ENCODE measurements at places on chromosomes 12 and 14.

- DNase-seq: no peak
Observed at GRCh38 chr12:75289753-75290152, 40.4 kb downstream of the CAPS2 start.

DNA sequence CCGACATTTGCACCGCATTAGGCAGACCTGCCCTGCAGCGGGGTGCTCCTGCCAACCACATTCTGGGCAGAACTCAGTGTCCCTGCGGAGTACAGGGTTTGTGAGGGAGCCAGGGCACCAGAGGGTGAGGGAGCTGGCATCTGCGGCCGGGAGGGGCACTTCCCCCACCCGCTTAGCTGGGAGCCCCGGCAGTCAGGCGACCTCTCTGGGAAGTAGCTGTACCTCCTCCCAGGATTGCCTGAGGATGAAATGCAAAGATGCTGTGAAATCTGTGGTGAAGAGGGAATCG, 58.6 kb downstream of the ANKRD9 start:
- no peak for DNase-seq

GRCh38 chr14:90381011-90381786, 15.6 kb upstream of the CALM1 start:
- DNase-seq: no peak

- no peak for DNase-seq
Observed at GRCh38 chr12:96194576-96194889, 358 bp downstream of the ELK3 start.

DNA sequence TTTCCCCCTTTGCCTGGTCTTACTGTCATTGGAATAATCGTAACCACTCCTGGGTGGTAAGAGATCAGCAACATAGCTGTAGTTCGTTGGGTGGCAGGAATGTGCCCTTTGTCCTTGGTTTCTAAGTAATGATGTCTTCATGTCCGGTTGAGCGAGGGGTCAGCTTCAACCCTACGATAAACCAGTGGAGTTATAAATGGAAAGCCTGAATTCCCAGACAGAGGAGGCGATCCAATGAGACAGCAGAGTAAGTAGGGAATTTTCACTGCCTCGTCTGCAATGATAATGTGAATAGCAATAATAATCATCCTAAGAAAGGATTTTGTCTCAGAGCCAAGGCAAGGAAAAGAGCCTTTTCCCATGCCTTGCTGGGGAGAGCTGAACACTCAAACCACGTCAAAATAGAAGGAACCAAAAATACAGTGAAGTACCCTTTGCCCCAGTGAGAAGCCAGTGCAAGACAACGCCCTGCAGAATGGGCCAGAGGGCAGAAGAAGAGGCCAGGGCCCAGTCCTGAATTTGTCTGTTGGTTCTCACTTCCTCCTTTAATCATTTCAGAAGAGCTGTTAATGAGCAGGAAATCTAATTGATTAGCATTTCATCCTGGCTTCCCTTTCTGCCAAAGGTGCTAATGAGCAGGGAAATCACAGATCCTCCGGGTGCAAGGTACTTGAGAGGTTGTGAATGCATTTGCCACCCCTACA, 330.7 kb downstream of the CACNA1C start:
- no peak for DNase-seq

DNA sequence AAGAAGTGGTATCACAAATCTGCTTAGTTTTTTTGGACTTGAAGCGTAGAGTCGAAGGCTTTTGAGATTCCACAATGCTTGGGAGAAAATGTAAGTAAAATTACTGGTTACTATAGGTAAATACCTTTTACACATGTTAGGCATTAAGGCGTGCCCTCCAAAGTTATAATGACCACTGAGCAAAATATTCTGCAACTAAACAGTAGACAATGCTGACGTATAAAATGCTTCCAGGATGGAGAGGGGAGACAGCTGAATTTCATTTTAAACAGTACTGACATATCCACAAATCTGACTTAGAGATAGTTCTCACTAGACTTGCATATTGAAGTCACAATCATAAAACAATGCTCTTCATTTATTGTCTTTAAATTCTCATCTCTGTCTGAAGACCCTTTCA, 144.5 kb upstream of the DCN start:
- DNase-seq: no peak

DNA sequence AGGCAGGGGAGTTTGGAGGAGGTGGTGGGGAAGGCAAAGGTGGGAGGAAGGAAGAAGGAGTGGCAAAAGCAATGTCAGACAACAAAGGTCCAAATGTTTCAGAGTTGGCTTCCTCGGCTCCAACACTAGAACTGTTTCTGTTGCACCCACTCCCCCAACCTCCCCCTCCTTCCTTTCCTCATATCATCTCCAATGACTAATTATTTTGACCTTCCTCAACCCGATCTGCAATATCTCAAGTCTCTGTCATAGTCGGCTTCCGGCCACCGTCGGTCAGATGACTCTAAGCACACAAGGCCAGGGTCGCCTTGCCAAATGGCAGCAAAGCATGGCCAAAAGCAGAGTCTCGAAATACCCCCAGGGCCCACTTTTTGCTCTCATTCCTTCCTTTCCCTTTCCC, 637.0 kb upstream of the TBX3 start:
- DNase-seq: no peak

- no peak for DNase-seq
Observed at GRCh38 chr14:103597623-103598377, 31.2 kb upstream of the KLC1 start.

- DNase-seq: no peak
Observed at GRCh38 chr12:56571121-56571520, 49.5 kb downstream of the RBMS2 start.

DNA sequence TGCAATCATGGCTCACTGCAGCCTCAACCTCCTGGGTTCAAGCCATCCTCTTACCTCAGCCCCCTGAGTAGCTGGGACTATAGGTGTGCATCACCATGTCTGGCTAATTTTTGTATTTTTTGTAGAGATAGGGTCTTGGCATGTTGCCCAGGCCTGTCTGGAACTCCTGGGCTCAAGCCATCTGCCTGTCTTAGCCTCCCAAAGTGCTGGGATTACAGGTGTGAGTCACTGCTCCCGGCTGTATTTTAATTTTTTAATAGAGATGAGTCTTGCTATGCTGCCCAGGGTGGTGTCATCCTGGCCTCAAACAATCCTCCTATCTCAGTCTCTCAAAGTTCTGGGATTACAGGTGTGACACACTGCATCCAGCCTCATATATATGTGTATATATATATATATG, 31.7 kb upstream of the GPRC5A start:
- no peak for DNase-seq

Data from D721Med (cell line).